ENCODE measurements at places on chromosomes 2 and 18.

- no peak for DNase-seq
Observed at GRCh38 chr18:35458677-35459441, 38.9 kb downstream of the INO80C start.

DNA sequence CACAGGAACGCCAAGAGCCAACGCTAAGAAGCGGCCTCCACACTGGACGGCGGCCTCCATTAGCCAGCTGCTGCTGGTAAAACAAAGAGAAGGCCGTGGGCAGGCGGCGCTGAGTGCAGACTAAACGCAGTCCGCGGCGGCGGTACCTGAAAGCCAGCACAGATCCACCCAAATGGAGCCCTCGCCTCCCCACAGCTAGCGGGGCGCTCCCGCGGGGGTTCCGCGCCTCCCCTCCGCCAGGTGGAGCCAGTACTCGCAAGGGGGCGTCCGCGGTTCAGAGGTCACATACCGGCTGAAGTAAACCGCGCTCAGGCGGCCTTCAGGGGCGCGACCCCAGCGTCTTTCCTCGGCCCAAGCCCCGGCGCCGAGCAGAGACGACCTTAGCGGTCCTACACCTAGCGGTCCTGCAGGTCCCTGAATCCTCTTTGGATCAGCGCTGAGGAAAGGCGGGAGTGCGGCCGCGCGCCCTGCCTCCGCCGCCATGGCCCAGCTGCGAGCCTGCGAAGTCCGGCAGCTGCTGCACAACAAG is 293.1 kb upstream of the ERBB4 start:
- no peak for DNase-seq

- DNase-seq, result peak; percentile 17
Observed at GRCh38 chr2:98634406-98635092, 26.2 kb downstream of the UNC50 start.

GRCh38 chr2:191927991-191928390 is 81.1 kb upstream of the CAVIN2 start:
- no peak for DNase-seq

- DNase-seq, result no peak
Observed at GRCh38 chr2:156031121-156031520, 301.4 kb downstream of the NR4A2 start.

DNA sequence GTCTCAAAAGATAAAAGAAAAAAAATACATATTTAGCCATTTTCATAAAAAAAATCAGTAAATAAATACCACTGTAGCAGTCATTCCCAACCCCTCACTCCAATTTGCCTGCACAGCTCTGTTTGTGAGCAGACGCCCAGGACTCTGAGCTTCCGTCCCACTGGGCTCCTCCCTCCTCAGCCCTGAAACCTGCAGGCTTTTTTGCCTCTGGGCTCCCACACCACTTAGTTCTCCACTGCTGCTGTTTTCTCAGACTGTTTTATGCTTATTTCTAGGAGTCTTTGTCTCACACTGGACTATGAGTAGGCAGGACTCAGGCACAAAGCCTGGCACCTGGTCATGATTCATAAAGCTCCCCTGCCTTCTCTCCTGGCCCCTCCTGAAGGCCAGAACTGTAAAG is 6.1 kb upstream of the CXCR1 start:
- DNase-seq, result no peak

GRCh38 chr2:29527947-29528346 is 393.4 kb downstream of the ALK start:
- no peak for DNase-seq

GRCh38 chr2:10668402-10669012 is 21.3 kb downstream of the NOL10 start:
- peak; percentile 69 for DNase-seq

DNA sequence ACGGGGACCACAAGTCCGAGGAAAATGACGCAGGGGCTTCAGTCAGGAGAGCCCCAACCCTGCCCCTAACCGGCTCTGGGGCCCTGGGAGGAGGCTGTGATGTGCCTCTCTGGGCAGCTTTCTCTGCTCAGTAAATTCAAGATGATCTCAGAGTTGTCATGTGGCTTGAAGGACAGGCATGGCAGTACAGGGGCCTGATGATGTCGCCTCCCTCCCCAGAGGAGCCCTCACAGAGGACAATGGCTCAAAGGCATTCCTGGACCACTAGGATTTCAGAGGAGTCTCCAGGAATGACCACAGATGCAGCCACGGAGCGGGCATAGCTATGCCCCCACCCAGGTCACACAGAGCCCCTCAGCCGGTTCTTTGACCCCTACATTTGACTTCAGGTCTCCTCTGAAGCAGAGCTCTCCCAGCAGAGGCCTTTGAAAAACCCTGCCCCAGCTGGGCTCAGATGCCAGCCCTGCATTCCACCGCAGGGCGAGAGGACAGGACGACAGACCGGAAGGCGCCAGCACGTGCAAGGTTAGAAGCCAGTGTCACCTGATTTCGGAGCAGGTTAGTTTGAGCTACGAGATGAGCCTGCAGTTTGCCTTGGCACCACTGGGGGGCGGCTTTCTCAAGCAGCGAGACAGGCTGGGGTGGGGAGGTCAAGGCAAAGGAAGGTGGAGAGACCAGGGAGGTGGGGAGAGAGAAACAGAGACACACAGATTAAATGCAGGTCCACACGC is 39.2 kb downstream of the BIN1 start:
- peak; percentile 70 for DNase-seq

DNA sequence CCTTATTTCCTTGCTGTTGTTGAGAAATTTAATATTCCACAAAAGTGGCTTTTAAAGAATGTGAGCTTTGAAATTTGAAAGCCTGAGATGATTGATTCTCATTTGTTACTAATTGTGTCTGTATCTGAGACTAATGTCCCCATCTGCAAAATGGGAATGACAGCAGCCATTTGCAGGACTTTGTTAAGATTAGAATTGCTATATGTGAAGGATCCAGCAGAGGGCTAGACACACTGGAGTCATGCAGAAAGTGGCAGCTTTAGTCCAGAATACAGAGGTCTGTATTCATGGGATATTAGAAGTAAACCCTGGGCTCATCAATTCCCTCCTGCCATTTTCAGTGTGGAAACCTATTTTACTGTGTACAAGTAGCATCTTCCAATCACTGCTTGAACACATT is 296.5 kb upstream of the GYPC start:
- peak; percentile 28 for DNase-seq

DNA sequence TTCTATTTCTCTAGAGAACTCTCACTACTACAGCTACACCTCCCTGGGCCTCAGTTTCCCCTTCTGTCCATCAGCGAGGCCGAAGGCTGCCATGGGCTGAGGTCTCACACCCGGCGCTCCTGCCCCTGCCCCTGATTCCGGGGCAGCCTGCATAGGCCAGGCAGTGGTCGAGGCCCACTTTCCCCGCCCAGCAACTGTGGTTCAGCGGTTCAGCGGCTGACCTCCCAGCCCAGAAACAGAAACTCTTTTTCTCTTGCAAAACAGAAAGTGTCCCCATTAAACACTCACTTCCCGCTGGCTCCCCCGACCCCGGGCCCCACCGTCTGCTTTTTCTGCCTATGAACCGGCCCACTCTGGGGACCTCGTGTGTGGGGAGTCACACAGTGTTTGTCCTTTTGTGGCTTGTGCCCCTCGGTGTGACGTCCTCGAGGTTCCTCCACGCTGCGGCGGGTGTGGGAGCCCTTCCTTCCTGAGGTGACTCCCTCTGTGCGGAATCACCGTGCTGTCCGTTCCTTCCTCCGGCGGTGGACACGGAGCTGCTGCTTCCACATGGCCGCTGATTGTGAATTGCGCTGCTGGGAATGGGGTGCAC is 16.0 kb downstream of the PDCD1 start:
- DNase-seq, result peak; percentile 53

DNA sequence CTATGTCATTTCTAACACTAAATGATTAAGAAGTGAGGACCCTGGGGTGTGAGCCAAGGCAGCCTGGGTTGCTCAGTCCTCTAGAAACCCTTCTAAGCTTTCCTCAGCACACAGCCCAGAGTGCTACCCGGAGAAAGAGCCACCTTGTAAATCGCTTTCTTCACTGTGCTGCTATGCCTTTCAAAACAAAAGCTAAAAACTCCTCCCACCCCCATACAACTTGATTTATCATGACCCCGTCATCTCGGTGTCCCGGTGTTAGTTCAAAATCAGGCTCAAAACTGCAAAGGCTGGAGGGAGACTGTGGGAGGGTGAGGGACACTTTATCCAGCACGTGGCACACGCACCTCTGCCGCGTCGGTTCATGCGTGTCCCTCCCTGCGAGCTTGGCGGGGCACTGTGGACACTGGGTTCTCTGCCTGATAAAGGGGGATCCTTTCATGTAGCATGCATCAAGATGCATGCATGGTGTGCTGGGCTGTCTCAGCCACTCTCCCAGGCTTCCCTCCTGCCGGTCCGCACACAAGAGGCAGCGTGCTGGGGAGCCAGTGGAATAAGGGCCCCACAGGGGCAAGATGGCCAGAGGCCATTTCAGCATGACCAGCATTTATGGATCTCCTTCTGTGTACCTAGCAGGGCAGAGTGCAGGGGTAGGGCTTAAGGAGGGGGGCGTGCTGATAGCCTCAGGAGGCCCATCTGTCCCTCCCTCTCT is 170.4 kb downstream of the SMAD7 start:
- DNase-seq, result no peak

DNA sequence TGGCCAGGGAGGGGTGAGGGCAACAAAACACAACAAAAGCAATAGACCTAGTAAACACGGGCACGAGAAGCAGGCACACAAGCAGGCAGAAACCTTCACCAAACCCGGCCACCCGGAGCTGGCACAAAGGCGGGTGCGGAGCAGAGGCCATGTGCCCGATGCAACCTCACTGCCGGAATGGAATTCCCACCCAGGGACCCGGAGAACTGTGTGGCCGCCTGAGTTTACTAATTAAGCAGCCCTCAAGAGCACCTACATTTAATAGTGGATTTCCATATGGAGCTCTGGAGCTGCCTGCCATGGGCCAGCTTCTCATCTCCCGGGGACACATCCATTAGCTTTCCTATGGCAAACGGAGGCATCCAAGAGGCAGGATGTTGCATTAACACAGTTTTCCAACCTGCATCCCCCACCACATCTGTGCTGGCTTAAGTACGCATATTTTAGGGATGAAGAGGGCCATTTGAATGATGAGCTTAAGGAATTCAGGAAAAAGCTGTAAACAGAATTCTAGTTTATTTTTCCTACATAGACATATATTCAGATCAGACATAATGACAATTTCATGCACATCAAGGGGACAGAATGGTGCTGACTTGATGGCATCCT is 104.5 kb upstream of the SMIM21 start:
- DNase-seq, result no peak

DNA sequence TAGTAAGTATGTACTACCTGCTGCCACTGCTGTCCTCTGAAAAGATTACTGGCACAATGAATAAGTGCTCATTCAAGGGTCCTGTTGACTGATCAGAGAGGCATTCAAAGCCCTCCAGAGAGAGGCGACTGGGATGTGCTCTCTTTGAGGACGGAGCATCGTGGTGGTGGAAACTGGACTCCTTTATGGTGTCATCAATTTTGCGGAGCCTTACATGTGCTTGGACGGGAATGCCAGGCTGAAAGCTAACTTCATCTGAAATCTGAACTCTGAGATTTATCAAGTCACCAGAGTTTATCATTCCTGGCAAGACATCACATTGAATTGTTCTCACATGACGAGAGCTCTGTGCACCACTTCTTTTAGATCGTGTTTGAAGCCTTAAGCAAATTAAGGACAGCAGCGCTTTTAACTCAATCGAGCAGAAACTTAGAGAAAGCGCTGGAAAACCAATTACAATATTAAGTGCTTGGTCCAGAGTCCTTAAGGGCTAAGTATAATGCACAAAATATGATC is 138.3 kb downstream of the NCK2 start:
- no peak for DNase-seq

- no peak for DNase-seq
Observed at GRCh38 chr2:217489145-217489960, 513.4 kb downstream of the TNS1 start.

DNA sequence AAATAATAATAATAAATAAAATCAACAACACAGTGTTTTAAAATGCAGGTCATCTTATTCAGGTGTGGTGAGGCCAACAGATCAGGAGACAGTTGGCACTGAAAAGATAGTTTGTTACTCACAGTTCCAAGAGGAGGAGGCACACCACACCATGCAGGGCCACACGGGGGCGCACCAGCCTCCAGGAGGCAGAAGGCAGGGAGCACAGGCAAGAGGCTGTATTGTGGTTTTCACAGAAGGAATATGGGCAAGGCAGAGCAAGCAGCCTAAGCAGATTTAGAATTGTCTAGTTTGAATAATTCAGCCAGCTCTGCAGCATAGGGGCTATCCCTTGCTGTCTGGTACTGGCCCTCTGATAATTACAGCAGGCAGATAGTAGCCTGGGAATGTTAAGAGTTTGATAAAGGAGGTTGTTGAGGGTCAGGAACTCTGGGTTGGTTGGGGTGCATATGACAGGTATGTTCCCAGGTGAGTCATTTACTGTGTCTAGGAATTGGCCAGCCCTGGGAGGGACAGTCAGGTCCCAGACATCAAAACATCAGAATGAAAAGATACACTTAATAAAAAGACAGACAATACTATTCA is 31.3 kb downstream of the KIAA2012 start:
- DNase-seq, result peak; percentile 82

- DNase-seq, result no peak
Observed at GRCh38 chr2:102660574-102660973, 41.2 kb downstream of the SLC9A2 start.

DNA sequence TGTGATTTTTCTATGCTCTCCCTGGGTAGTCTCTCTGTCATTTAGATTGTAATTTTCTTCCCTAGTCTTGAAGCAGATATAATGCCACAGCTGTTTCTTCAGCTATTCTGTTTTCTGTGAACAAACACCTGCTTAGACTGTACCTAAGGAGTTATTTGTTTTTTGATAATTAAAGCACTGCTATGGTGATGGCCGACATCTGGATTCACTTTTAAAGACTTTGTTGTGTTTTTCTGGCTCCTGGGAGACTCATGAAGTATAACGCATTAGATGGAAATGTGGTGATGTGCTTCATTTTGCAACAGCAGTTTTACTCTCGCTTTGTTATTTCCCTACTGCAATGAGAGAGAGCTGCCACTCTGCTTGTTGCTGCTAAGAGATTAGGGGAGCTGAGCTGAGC is 15.7 kb upstream of the C2orf69 start:
- DNase-seq, result no peak

- no peak for DNase-seq
Observed at GRCh38 chr2:26345283-26345544, 729 bp upstream of the SELENOI start.

DNA sequence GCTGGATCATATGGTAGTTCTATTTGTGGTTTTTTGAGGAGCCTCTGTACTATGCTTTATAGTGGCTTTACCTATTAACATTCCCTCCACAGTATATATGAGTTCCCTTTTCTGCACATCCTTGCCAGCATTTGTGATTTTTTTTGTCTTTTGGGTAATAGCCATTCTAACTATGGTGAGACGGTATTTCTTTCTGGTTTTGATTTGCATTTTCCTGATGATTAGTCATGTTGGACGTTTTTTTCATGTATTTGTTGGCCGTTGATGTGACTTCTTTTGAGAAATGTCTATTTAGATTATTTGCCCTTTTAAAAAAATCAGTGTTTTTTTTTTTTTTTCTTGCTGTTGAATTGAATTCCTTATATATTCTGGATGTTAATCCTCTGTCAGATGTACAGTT is 31.1 kb downstream of the ACTR3 start:
- no peak for DNase-seq

- no peak for DNase-seq
Observed at GRCh38 chr2:165456027-165456426, 13.5 kb upstream of the CSRNP3 start.

Measured in KBM-7 (cell line).